ENCODE measurements at places on chromosomes 3 and 15.

DNA sequence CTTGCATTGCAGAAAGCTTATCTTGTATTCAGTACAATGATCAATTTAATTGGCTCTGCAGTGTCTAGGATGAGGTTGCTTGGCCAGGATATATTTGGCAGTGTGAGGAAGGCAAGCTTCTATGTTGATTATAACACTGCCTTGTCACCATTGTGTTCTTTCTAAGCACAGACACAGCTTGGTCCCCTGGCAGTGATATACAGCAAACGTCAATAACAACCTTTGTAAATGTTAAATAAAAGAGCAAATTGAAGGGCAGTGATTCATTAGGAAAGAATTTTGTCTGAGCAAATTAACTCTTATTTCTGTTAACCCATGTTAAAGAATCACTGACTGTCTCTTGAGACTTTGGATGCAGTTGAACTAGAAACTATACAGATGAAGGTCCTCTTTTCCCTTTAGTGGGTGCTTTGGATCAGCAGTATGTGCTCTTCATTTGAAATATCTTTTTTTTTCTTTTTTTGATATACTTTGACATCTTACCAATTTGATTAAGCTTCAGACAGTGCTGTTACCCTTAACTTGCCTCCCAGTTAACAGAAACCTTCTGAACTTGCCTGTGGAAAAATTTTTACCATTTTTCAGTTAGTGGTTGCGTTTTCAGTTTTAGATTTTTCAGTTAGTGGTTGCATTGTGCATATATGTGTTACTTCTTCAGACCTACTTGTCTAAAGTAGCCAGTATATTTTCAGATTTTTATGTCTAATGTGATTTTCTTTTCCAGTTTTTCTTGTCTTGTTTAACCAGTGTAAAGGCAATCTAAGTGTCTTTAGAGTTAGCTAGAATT lies 199.8 kb downstream of the TCF12 start:
- DNase-seq, result no peak

DNA sequence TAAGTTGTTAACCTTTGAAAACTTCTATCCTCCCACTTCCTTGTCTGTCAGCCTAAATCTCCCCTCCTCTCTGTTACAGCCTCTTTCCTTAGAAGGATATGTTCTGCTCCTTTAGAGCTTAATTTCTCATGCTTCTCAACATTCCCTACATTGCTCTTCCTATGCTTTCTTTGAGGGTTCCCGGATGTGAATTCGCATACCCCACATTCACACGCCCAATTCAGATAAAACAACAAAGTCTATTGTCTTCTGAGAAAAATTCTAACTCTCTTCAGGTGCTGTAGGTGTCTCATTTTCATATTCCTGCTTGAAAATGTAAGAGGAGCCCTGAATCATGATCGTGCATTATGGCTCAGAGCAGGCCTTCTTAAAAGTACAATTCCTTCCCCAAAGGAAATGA lies 171.8 kb upstream of the DPH6 start:
- DNase-seq, result no peak

- DNase-seq, result no peak
These were observed 7.0 kb upstream of the FRMD4B start for GRCh38 chr3:69392850-69393249.

- DNase-seq, result no peak
These were observed 72.1 kb downstream of the TIGIT start for GRCh38 chr3:114365909-114366308.

GRCh38 chr3:116029266-116029665 lies 406.0 kb downstream of the GAP43 start:
- no peak for DNase-seq

DNA sequence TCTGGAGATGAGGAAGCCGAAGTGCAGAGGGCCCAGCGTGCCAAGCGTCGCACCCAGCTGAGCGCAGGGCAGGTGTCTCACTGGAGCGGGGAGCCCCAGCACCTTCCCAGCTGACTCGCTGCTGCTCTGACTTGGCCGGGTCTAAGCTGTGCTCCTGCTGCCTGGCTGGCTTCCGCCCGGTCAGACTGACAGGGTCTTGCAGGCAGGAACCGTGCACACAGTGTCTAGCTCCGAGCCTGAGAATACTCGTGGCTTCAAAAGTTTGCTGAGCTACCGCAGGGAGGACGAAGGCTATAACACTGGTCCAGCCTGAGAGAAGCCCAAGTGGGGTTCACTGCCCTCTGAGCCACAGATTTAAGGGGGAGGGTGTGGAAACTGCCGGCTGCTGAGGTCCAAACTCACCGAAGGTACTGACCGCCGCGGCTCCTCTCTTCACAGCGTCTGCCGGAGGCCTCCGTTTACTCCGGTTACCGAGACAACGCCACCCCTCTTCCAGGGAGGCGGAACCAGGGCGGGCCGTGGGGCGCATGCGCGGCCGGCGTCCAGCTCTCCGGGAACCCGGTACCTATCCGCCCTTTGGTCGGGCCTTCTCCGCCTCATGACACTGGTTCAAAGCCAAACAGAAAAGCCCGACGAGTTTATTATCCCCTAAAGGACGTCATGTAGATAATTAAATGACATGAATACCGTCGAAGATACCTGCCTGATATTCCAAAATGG lies at the start of gene CFAP44:
Gene CFAP44 (minus strand): TSS at position 443 of the 720 bp plus-strand sequence. CDS start 7,829 bp downstream, outside the sequence.
- peak; percentile 59 for DNase-seq

GRCh38 chr15:68888419-68888818 lies 41.9 kb upstream of the SPESP1 start:
- peak; percentile 23 for DNase-seq

DNA sequence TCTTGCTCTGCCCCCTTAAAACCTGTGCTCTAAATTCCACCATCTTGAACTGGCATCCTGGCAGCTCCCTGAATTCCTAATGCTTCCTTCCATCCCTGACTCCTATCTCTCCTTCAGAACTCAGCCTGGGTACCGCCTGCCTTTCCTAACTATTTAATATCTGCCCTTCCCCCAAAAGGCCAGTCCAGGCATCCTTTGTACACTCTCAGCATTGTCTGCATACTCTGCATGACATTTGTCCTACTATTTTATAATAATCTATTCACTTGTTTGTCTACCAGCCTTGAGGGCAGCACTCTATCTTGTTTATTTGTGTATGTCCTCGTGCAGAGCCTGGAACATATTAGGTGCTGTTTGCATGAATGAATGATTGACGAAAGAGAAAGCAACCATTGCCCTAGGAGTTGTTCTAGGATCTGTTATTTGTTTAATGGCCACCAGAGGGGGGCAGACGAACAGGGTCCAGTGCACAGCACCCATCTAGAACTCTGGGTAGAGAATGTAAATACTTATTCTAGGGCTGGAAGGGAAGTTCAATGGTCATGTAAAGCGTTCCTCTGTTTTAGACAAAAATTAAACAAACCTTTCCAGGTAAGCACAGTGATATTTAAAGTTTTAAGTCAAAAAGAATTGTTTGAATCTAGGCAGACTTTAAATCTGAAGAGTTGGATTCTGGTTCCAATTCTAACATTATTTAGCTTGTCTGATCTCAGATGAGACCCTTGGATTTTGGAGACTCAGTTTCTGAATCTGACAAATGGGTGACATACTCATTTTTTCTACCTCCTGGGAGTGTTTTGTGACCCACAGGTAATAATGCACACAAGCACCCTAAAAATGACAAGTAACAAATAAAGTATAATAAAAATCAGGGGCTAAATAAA lies 125.8 kb upstream of the GALNT15 start:
- DNase-seq, result peak; percentile 86

- no peak for DNase-seq
These were observed 56.9 kb upstream of the DPH6 start for GRCh38 chr15:35602836-35603235.

GRCh38 chr3:37892927-37893600 lies 31.4 kb downstream of the CTDSPL start:
- no peak for DNase-seq
